ENCODE measurements at places on chromosomes 4 and X. TPM values are rescaled to one million over a fixed set of nuclear protein-coding genes. Genes with fewer than 3 reads are reported as not detected.

- DNase-seq: no peak
Observed at GRCh38 chr4:11196927-11197522, 231.7 kb downstream of the HS3ST1 start.

DNA sequence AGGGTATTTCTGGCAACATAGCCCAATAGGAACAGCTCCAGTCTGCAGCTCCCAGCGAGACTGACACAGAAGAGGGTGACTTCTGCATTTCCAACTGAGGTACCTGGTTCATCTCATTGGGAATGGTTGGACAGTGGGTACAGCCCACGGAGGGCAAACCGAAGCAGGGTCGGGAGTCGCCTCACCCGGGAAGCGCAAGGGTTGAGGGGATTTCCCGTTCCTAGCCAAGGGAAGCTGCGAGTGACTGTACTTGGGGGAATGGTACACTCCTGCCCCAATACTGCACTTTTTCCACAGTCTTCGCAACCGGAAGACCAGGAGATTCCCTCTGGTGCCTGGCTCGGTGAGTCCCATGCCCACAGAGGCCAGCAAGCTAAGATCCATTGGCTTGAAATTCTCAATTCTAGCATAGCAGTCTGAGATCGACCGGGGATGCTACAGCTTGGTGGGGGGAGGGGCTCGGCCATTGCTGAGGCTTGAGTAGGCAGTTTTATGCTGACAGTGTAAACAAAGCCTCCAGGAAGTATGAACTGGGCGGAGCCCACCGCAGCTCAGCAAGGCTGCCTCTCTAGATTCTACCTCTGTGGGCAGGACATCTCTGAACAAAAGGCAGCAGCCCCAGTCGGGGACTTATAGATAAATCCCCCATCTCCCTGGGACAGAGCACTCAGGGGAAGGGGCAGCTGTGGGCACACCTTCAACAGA lies 14.0 kb upstream of the ADAD1 start:
- peak; percentile 17 for DNase-seq

- no peak for DNase-seq
Observed at GRCh38 chrX:38893441-38893840, 92.2 kb downstream of the MID1IP1 start.

GRCh38 chrX:136761421-136761820 lies 19.3 kb downstream of the ARHGEF6 start:
- no peak for DNase-seq

GRCh38 chrX:107648332-107648731 lies 20.0 kb downstream of the PRPS1 start:
- no peak for DNase-seq

- no peak for DNase-seq
Observed at GRCh38 chrX:21376636-21377035, 2.4 kb downstream of the CNKSR2 start.

DNA sequence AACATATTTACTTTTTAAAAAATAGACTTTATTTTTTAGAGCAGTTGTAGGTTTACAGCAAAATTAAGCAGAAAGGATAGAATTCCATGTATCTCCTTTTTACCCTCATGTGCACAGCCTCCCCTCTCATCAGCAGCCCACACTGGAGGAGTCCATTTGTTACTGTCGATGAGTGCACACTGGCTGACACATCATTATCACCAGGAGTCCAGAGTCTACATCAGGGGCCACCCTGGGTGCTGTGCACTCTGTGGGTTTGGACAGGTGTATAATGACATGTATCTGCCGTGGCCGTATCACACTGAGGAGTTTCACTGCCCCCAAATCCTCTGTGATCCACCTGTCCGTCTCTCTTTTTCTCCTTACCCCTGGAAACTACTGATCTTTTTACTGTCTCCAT lies 26.3 kb downstream of the TBC1D14 start:
- no peak for DNase-seq

DNA sequence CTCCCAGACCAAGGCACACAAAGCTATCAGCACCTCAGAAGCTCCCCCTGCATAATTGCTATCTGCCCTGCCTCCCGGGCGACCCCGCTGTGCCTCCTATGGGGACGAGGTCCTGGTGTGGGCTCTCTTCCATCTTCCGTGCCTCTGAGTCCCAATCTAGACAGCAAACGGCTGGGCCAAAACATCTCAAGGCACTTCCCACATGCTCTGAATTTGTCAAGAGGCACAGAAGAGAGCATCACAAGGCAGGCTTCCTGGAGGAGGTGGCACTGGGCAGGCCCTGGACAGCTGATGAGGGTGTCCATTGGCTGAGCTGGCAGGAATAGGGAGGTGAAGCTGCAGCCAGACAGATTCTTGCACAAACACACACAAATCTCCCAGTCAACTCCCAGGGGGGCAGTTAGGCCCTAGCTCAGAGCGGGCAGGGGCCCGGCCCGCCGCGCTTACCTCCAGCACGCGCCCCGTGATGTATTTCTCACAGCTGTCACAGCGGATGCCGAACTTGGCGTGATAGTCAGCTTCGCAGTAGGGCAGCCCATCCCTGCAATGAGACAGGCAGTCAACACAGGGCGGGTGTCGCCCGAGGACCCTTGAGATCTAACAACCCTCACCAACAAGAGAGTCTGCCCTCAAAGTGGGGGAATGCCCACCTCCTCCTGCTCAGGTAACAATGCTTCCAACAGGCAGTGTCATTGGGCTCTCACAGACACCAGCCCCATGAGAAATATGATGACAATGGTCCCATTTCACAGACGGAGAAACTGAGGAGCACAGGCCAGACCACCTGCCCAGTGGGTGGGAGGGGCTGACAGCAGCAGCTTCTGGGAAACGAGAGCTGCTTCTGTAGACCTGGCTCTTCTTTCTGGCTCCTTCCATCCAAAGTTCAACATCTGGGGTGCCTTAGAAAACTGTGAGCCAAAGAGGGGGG lies 81.2 kb downstream of the ABLIM2 start:
- no peak for DNase-seq

The BEND2 gene
- not detected for total RNA-seq

The TCEAL5 gene
- total RNA-seq: 0.32 TPM

The NLRP2B gene
- total RNA-seq: not detected

The IKBKG gene
- total RNA-seq: 15.6 TPM

All from Right ventricle myocardium superior (tissue), 1 donor.